ENCODE measurements at places on chromosomes 6 and 20.
A peak's percentile ranks its signal among the peaks of the same experiment; 100 is the strongest.

DNA sequence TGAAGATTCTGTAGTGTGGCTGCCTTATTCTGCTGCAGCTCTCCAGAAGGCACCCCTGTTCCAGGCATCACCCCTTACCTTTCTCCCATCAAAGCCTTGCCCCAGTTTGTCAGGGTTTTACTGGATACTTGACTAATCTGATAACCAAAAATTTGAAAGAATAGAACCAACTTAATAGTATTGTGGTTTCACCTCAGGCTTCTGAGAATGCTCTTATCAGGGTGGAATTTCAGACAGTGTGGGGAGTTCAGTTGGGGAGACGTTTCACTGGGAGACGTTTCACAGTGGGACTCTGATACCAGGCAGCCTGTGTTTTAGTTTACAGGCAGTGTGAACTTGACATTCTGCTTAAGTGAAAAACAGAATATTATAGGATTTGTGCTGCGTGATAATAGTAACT is 50.5 kb downstream of the SCAND1 start:
- no peak for DNase-seq

DNA sequence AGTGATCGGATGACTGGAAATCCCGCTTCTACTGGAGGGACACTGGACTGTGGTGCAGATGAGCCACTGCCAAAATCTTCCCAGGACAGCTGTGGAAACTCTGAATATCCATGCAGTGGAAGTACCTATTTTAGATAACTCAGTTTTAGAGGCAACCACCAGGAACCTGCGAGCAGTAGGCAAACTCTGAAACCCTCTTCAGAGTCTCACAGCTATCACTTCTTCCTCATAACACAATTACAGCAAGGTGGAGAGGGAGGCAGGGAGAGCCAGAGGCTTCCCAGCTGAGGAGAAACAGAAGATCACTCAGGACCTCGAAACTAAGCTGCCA is 322.8 kb upstream of the NT5E start:
- no peak for DNase-seq

- no peak for DNase-seq
Observed at GRCh38 chr6:166910601-166911000, 45.7 kb downstream of the RNASET2 start.

DNA sequence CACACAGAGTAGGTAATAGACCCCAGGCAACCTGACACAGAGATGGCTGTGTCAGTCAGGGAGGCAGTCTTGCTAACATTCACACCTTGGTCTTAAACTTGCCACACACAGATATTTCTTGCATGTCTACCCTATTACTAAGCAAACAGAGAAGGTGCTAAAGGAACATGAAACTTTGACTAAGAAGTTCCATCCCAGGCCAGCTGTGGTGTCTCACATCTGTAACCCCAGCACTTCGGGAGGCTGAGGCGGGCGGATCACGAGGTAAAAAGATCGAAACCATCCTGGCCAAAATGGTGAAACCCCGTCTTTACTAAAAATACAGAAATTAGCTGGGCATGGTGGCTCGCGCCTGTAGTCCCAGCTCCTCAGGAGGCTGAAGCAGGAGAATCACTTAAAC is 222.4 kb upstream of the JARID2 start:
- no peak for DNase-seq

DNA sequence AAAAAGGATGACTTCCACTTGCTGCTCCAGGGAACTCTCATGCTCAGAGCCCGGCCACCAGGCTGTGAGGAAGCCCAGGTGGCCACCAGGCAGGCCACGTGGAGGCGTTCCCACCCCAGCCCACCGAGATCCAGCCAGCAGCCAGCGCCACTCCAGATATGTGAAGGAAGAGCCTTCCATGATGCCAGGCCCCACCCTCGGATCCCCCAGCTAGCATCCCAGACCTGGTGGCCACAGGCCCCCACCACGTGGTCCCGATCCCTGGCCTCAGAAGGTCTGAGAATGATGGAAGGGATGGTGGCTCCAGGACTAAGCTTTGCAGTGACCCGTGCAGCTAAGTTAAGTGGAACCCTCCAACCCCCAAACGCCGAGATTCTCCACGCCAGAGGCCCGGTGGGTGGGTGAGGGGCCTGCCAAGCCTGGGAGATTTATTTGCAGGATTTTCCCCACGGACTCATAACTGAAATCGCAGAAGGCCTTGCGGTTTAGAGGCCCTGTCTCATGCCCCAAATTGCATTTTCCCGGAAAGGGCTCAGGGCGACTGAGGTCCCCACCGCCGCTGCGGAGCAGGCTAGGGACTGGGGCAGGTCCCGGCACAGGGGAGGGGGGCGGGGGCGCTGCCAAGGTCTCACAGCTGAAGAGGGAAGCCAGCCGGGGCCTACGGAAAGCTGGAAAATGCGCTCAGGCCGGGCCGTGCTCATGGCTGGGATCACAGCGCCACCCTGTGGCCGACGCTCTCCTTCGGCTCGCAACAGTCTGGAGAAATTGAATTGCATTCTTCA is 31.1 kb upstream of the CST7 start:
- peak; percentile 62 for DNase-seq

DNA sequence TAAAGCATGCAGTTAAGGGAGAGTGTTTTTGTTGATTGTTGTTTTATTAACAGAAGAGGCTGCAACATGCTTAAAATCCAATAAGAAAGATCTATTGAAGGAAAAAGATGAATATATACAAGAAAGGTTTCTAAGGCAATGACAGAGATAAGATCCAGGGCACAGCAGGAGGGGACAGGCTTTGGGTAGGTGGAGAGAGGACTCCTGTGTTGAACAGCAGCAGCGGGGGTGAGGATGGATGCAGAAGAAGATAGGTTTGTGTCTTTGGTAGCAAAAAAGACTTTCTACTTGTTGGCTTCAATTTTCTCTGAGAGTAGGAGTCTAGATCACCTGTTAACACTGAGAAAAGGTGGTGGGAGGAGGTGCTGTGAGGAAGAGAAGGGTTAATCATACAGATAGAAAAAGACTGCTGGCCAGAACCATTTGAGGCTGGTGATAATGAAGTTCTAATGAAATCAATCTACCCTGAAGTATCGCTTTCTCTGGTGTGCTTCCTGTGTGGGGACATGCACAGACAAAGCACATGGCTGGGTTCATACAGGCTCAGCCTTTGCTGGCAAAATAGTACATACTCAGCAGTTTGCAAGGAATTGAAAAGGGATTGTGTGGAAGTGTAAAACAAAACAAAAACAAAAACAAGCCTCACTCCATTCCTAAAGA is 17.2 kb upstream of the DST start:
- DNase-seq = no peak

DNA sequence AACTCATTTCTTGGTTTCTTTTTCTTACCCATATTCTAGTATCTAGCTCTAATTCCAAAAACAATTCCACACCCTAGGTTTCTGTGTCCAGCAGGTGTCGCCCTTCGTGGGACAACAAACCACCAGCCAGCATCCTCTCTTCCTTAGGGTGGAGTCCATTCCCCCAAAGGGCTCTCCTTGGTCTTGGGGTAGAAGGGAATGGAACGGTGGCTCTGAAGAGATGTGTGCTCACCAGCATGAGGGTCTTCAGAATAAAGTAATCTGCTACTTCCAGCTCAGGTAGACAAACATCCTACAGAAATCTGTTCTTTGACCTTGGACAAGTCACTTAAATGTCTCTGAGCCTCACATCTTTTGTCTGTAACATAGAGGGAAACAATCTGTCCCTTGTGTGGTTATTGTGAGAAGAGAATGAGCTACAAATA is 7.2 kb downstream of the HLA-DMB start:
- DNase-seq = peak; percentile 77

GRCh38 chr6:74651948-74652842 is 553.7 kb downstream of the COL12A1 start:
- DNase-seq = peak; percentile 34

- DNase-seq = peak; percentile 83
Observed at GRCh38 chr20:35302421-35303335, 10.5 kb upstream of the FAM83C start.

DNA sequence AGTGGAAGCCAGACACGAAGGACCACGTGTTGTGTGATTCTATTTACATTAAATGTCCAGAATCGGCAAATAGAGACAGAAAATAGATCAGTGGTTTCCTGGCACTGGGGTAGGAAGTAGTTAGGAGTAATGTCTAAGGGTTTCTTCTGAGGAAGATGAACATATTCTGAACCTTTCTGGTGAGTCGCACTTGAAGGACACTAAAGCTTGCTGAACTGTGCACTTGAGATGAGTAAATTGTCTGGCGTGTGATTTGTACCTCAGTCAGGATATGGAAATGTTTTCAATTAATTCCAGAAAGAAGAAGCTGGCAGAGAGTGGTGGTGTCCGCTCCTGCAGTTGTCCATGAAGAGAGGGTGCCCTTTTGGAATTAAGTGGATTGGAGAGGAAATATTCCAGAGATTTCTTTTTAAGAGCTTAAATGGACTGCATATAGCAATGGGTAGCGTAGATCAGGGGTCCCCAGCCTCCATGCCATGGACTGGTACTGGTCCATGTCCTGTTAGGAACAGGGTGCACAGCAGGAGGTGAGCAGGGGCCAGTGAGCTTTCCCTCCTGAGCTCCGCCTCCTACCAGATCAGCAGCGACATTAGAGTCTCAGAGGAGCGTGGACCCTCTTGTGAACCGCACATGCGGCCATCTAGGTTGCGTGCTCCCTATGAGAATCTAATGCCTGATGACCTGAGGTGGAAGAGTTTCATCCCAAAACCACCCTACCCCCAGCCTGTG is 12.4 kb upstream of the KIF25 start:
- DNase-seq = no peak

GRCh38 chr20:62237801-62238568 is at the start of gene OSBPL2:
Gene OSBPL2 (plus strand): TSS chr20:62238521. CDS start chr20:62256185, 17,664 bp downstream.
- peak; percentile 96 for DNase-seq

DNA sequence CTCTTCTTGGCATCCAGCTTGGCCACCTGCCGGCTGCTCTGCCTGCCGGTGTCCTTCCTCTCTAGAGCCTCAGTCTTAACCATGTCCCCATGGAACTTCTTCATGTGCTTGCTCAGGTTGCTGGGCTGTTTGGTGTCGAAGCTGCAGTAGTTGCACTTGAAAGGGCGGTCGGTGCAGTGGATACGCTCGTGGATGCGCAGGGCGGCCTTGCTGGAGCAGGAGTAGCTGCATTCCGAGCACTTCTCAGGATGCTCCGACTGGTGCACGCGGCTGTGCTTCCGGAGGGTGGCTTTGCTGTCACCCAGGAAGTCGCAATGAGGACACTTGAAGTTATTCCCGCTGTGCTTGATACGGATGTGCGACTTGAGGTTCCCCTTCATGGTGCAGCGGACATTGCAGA is 38.7 kb downstream of the ZFP64 start:
- DNase-seq = no peak

DNA sequence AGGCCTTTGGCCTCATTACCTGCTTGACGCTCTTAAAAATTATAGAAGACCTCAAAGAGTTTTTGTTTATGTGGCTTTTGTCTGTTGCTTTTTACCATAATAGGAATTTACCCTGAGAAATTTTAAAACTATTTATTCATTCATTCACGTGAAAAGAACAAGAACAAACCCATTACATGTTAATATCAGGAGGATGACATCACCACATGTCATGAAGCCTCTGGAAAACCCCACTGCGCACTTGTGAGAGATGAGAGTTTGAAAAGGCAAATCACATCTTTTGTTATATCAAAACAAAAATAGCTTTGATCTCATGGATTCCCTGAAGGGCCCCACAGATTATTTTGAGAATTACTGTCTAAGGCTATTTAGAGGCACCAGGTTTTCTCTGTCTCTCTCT is 61.3 kb upstream of the EYA2 start:
- no peak for DNase-seq

DNA sequence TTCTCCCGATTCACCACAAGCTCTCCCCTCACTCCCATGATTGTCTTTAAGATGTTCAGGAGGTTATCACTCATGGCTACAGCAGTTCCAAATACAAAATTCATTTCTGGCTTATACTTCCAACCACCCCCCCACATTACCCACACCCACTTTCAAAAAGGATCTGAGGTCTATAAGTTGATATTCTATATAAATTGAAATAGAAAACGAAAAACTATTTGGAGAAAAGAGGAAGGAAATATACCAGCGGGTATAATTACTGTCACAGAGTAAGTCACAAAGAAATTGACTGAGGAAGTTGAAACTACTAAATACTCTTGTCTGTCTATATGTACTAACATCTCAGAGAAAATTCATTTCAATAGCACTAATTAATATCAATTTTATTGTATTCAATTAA is 112.7 kb upstream of the TNFAIP3 start:
- no peak for DNase-seq

- DNase-seq = no peak
Observed at GRCh38 chr6:32983964-32984621, 15.7 kb downstream of the BRD2 start.

DNA sequence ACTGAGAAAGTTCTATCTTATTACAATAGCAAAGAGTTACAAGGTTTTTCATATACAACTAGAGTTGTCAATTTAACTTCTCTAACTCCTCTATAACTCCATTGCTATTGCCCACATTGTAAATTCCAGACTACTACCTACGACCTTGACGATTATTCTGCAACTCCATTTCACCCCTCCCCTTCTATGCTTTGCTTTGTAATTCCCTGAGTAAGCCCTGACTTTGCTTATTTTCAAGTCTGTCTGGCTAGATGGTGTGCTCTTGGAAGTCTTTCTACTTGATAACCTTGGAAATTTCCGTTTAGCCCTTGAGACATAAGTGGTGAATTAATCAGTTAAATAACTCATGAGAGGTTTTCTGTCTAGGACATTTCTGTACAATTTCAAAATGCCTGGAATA is 161.4 kb downstream of the C6orf58 start:
- no peak for DNase-seq

DNA sequence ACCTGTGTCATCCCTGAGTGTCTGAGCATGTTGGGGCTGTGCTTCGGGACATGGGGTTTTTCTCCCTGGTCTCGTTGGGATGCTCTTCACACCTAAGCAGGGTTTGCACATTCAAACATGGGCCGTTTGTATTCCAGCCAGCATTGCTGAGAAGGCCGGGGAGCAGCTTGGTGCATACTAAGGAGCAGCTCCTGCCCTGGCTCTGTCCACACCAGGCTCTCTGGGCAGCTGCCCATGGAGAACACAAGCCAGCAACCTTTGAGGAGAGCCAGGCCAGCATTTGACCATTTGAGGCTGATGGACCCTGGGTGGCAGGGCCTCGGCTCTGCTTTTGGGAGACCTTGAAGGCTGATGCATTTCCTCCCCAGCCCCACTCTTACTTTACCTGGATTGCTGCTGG is 92.1 kb downstream of the PHACTR3 start:
- no peak for DNase-seq

- DNase-seq = no peak
Observed at GRCh38 chr6:97465877-97466561, 183.0 kb upstream of the MMS22L start.

Measured in EH (cell line).